Fibroblast of skin of right quadriceps (primary cell): ENCODE measurements at places on chromosomes 3 and 15.
A peak's percentile ranks its signal among the peaks of the same experiment; 100 is the strongest.

GRCh38 chr15:25775317-25775912, 87.7 kb downstream of the ATP10A start:
- DNase-seq, result peak; percentile 77

DNA sequence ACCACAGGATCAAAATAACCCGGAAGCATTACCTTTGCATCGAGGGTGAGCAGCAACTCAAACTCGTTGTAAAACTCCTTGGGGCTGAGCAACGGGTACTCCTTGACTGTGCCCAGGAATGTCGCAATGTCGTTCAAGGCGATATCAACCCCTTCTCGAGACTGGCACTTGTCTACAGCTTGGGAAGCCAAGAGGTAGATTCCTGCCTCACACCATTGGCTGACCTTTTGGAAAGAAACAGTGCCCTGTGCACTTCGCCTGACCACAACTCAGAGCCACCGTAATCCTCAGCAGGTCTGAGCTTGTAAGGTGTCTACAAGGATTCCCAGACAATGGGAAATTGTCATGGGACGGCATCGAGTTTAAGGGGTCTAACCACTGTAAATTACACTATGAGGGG, 43.9 kb downstream of the B3GNT5 start:
- DNase-seq, result no peak

DNA sequence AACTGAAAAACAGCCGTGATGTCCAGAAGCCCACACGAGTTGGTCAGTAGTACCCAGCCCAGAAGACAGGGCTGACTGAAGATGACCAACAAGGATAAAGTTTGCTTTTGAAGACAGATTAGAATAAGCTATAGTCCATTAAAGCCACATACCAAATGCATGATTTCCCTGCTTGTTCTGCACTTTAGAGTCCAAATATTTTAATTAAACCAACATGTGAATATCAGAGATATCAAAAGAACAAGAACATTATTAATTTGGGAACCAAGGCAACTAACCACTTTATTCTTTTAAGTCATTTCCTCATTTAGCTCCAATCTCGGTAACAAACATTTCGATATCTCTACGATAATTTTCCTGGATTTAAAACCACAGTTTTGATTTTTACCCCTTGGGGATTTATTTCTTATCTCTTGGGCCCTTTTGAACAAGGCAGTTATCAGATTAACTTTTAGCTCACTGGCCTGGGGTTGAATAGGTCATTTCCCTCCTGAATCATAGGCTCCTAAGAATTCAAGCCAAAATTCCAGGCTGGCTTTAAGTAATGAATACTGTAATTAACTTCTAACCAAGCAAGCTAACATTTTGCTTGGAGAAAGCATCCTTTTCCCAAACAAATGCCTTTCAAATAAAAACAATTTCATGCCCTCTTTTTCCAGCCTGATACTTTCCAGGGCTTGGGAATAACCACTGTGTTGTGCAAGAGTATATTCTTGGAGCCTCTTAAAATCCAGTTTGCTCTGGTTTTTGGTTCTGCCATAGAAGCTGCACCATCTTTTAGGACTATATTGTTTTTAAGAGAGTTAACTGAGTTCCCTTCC, 102.9 kb upstream of the NR2E3 start:
- peak; percentile 73 for DNase-seq

DNA sequence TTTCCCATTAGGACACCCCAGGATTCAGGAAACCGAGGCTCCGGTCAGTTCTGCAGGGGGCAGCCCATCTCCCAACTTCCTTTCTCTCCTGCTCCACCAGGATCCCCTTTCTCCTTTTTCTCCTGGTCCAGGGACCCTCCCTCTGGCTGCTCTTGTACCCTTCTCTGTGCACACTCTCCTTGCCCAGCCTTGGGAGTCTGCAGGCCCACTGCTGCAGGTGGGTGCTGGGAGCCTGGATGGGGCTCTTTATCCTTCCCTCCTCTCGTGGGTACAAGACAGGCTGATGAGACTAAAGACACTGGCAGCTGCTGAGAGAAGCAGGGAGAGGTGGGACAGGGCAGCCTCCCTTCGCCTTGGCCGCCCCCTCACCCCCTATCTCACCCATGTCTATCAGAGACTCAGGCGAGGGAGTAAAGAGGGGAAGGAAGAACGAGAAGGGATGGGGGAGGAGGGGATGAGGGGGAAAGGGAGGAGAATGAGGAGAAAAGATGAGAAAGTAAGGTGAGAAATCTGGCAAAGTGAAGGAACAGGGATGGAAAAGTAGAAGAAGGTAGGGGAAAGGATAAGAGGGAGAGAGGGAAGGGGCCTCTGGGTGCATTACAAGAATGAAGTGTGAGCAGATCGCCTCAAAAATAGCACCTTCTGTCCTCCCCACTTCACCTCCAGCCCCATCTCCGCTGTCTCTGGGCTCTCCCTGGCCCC, 45.2 kb downstream of the ITGA11 start:
- no peak for DNase-seq

- no peak for DNase-seq
Measured at GRCh38 chr15:23760024-23760423, 72.9 kb upstream of the NDN start.

- DNase-seq, result no peak
Measured at GRCh38 chr3:5219216-5219615, 31.7 kb downstream of the EDEM1 start.

DNA sequence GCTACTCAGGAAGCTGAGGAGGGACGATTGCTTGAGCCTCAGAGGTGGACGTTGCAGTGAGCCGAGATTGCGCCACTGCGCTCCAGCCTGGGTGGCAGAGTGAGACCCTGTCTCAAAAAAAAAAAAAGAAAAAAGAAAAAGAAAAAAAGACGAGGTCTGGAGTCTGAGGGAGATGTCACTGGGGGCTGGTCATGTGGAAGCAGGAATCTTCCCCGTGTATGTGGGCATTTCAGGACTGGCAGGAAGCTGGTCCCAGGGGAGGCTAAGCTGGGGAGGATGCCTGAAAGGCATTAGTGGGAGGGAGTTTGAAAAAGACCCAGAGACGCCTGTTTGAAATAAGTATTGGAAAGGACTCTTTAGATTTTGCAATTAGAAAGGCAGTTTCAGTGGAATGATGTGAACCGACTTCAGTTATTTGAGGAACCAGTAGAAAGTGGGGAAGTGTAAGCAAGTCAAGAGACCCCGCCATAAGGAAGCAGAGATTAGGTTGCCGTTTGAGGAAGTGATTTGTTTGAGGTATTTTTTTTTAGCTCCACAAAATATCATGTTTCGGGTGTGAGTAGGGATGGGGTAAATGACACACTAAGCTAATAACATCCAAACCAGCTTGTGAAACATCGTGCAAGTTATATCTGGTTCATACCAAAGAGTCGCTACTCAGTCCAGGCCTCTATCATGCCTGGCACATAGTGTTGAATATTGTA, 55.5 kb downstream of the ST6GAL1 start:
- DNase-seq, result peak; percentile 14
